ENCODE measurements at places on chromosomes 13 and 19.
A peak's percentile ranks its signal among the peaks of the same experiment; 100 is the strongest.

- no peak for DNase-seq
Measured at GRCh38 chr13:65971541-65971940, 1258.6 kb downstream of the PCDH9 start.

- no peak for DNase-seq
Measured at GRCh38 chr19:49971991-49972411, 11.0 kb upstream of the SIGLEC11 start.

GRCh38 chr13:113607889-113608635 is 23.5 kb downstream of the TFDP1 start:
- no peak for DNase-seq

DNA sequence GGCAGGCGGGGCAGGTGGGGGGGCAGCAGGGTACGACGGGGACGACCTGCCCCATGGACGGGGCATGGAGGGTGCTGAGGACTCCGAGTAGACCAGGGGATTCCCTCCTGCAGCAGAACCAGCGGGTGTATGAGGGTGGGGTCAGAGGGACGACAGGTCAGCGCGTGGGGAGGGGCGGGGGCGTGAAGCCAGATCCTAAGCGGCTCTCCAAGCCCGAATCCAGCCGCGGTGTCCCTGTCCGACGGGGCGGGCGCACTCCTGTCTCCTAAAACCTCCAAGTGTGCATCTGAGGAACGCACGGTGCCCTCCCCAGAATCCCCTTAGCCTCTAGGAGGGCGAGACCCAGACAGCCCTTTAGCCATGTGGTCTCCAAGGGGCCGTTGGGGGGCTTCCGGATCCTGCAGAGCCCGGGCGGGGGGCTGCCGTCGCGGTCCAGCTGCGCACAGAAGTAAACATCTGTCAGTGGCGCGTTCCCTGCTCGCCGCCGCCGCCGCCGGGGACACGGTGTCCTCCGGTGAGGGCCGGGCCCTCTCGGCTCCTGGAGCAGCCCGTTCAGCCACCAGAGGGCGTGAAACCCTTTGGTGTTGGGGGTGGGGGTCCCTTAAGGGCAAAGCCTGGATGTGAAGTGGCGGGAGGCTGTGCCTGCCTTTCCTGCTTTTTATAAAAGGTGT is 730 bp downstream of the NRTN start:
- peak; percentile 43 for DNase-seq

- no peak for DNase-seq
Measured at GRCh38 chr13:96091164-96092117, 1.5 kb downstream of the HS6ST3 start.

DNA sequence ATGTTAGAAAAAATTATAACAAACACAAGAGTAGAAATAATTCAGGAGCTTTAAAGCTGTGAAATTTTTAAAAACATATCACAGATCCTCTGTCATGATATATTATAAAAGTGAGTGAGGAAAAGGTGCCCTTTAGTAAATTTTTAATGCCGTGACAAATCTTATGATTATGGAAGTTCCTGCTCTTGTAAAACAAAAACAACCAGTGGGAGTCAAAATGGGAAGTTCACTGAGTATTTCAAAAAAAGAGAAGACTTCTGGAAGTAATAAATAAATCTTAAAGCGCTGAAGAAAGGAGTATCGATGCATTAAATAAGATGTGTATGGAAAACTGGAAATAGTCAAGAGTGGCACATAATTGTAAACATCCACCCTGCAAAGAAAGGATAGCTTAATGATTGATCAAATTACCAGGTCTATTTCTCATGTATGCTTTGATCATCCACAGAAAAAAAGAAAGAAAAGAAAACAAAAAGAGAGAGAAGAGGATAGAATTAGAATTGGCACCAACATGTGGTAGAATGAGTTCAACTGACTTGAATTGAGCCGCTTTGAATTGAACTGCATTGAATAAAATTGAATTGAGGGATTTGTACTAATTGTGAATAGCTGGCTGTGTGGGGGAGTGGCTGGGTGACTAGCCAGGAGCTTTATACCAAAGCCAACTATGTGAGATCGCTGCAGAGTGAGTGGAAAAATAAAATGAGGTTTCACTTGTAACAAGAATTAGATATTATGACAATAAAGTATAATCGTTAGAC is 647.6 kb upstream of the SPRY2 start:
- no peak for DNase-seq

DNA sequence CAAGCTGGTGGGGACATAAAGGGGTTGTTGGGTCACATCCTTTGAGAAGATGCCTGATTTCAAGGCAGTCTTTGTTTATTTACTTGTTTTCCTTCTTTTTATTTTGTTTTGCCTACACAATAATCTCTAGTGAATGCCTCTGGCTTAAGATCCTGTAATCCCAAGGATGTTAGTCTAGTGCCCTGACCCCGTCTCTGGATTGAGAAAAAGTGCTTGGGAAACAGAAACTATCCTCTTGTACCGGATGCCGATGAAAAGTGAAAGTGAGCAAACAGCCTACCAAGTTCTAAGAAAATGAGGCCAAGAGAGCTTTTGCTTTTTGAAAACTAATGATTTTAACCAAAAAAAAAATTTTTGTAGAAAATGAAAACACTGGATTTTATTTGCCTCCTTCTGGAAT is 42.1 kb upstream of the C1QTNF9 start:
- no peak for DNase-seq

GRCh38 chr13:29436291-29436690 is 159.2 kb downstream of the SLC7A1 start:
- no peak for DNase-seq

DNA sequence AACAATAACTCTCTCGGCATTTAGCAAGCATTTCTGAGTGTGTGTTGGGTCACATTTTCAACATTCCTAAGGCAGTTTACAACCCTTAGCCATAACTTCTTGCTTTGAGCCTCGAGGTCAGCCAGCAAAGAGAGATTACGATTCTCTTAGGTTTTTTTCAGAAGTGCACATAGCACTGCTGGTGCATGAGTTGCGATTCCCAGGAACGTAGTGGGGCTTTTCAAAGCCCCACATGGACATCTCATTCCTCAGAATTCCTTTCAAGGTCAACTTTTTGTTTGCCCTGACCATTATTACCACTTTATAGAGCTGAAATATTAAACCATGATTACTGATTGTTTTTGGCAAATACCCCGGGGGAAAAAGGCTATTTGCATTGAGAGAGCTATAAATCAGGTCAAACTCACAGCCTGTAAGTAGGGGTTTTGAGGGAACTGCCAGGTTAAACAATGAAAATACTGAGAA is 705.3 kb downstream of the GPC5 start:
- DNase-seq: no peak

DNA sequence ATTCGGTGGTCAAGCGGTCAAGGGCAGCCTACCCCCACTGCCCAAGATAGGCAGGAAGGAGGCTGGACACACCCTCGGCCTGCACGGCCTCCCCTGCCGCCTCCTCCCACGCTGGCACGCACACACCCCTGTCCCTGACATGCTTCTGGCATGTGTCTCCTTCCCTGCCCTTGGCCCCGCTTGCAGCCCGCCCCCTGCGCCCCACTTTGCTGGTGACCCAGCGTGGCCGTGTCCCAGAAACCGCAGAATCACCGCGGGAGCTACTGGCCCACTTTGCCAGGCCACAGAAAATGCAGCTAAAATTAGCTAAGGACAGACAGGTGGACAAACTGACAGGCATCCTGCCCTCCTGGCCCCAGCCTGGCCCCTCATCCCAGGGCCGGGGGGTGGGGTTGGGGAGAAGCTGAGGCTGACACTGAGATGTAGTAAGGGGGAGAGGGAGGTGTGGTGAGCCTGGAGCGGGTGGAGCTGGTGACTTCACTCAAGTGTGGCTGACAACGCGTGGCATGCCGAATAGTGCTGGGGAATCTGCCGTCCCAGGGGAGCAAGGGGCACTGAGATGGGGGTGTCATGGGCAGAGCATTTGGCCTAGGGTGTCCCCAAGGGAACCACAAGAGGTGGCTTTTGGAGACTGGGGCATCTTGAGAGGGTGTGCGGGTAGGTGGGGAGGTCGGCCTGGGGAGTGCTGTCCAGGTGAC is 2.4 kb downstream of the SHANK1 start:
- no peak for DNase-seq

DNA sequence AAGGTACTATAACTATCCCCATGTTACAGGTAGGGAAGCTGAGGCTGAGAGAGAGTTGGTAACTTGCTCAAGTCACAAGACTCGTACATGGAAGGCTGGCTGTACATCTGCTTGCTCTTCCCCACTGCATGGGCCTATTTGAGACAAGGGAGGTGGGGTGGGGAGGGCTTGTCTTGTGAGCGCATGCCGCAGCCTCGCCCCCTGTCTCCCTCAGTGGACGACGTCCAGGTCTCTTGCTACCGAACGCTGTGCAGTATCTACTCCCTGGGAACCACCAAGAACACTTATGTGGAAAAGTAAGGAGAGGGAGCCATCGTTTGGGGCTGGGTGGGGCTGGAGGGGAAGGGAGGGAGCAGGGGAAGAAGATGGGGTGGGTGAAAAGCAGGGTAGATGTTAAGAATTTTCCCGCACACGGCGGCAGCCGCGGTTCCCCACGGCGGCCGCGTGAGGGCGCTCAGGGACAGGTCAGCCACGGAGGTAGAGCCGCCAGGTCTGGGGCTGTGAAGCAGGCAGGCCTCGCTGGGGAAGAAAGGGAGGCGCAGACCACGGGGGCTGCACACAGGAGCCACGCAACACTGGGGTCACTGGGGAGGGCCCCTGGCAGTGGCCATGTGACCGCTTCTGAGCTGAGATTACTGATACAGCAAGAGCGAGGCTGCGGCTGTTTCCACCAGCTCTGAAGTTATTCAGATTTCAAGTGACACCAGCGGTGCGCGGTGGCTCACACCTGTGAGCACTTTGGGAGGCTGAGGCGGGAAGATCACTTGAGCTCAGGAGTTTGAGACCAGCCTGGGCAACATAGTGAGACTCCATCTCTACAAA is 81.5 kb downstream of the RYR1 start:
- peak; percentile 45 for DNase-seq

DNA sequence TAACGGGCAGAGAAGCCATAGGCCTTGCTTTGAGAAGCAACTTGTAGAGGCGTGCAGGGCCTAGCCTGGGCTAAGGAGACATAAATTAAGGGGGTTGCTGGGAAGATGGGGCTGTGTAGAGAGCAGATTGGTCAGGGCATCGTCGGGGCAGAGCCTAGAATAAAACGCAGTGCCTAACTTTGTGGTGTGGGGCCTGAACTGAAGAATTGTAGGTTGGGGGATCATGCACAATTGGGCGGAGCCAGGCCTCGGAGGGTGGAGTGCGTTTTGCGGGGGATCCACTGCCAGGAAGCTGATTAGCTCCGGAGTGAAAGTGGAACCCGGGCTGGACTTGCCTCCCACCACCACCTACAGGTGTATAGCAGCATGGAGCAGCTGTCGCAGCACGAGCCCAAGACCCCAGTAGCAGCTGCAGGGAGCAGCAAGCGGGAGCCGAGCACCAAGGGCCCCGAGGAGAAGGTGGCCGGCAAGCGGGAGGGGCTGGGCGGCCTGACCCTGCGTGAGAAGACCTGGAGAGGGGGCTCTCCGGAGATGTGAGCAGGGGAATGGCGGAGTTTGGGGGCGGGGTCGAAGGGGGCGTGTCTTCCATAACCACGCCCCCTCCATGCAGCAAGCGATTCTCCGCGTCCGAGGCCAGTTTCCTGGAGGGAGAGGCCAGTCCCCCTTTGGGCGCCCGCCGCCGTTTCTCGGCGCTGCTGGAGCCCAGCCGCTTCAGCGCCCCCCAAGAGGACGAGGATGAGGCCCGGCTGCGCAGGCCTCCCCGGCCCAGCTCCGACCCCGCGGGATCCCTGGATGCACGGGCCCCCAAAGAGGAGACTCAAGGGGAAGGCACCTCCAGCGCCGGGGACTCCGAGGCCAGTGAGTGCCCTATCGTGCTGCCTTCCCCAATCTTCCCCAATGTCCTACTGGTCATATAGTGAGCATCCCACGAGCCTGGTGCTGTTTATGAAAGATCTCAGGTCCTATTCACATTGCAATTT is 13.8 kb downstream of the DNASE2 start:
- DNase-seq: peak; percentile 39

DNA sequence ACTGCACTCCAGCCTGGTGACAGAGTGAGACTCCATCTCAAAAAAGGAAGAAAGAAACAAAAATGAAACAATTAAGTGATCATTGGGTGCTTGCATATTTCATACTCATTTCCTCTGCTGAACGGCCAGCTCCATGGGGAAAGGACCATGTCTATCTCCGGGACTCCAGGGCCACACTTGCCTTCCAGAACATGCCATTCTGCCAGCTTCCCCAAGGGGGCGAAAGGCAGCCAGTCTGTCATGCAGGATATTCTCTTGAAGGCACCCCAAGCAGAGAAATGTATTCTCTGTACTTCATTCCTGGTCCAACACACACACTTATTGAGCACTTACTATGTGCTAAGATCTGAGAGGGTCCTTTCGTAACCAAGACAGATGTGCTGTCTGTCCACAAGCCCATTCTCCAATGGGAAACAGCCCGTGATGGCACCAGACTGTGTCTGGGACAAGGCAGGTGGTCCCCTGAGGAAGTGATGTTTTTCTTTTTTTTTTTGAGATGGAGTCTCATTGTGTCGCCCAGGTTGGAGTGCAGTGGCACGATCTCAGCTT is 10.2 kb upstream of the CARM1 start:
- no peak for DNase-seq

- DNase-seq: no peak
Measured at GRCh38 chr13:38872693-38873092, 117.9 kb downstream of the STOML3 start.

DNA sequence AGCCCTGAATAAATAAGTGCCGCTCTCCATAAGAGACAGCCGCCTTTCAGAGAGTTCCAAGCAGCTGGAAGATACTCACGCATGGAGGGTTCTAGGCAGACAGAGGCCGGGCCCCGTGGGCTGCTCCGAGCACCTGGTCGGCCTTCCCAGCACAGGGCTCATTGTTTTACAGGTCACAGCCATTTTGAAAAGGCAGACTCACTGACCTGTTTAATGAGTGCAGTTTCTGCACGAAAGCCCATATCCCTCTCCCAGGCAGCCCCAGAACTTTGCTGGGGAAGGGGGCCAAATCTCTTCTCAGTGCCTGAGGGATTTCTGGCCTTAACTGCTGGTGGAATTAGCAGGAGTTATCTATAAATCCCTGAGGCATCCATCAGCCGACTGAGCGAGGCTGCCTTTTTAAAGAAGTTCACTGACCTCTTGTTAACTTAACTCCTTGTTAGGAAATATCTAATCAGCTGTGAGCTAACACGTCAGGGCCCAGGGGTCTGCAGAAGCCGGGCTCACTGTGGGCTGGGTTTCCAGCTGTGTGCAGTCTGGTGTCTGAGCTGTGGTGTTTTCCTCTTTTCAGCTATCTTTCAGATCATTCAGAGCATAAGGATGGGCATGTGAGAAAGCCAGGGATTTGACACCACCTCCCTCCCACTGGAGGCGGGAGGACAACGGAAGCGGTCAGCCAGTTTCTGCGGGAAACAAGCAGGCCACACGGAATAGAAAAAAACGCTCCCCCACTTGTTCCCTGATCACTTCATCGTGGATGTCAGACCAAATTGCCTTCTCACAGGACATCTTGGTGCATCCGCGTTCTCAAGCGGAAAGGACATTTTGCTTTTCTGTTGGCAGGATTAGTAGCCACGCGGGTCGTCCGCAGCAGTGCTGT is 23.3 kb downstream of the SERP2 start:
- no peak for DNase-seq

DNA sequence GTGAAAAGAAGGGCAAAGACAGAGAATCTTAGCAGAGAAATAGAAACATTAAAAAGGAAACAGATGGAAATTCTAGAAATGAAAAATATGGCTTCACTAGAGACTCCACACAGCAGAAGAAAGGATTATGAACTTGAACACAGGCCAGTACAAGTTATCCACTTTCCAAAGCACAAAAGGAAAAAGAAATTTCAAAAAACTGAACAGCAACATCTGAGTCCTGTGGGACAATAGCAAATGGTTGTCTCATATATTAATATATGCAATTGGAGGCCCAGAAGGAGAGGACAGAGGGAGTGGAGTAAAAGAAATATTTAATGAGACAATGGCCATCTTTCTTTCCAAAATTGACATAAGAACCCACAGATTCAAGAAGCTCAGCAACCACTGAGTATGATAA is 141.7 kb upstream of the GJB6 start:
- DNase-seq: no peak

- no peak for DNase-seq
Measured at GRCh38 chr13:79913141-79913827, 427.6 kb downstream of the SPRY2 start.
